Stromal cell of bone marrow (primary cell): ENCODE measurements at places on chromosomes 11 and 22.
A peak's percentile ranks its signal among the peaks of the same experiment; 100 is the strongest.

DNA sequence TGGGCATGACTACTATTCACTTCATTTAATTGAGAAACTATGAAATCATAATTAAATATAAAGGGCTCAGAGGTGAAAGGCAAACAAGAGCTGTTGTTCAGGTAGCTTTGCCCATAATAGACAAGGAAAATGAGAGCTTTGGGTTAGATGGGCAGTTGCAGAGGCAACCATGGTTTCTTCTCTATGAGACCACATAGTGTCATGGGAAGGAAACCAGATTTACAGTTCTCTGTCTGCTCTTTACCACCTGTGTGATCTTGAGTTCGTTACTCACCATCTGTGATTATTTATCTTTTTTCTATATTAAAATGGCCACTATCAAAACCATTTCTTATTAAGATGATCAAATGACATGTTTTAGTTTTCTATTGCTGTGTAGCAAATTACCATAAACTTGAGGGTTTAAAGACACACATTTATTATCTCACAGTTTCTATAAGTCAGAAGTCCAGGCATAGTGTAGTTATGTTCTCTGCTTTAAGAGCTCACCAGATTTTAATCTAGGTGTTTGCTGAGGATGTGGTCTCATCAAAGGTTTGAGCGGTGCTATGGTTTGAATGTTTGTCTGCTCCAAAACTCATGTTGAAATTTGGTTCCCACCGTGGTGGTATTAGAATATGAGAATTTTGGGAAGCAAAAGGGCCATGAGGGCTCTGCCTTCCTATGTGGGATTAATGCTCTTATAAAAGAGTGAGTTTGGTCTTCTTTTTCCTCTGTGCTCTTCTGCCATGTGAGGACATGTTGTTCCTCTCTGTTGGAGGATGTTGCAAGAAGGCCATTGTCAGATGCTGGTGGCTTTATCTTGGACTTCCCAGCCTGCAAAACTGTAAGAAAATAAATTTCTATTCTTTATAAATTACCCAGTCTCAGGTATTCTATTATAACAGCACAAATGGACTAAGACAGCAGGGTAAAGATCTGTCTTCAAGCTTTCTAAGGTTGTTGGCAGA lies 38.2 kb downstream of the OR2AG2 start:
- DNase-seq, result no peak

DNA sequence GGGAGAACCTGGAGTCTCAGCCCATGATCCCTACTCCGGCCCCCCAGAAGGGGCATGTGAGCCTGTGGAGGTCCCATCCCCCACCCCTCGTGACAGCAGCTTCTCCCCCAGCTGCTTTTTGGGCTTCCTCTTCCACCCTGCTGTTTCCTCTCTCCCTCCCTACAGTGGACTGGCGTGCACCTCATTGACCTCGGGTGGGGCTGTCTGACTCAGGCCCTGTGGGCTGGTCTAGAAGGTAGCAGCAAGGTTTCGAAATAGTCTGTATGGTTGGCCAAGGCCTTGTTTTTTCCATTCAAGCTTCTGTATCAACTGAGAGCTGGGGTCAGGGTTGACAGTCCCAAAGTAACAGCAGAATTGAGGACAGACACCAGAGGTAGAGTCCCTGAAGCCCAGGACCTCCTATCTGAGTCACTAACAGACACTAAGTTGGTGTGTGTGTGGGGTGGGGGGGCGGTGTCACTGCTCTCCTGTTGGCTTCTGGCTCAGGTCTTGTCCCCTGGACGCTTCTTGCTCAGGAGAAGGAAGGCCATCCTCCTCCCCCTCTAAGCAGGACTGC lies 7.7 kb downstream of the SLC37A2 start:
- DNase-seq, result peak; percentile 49

DNA sequence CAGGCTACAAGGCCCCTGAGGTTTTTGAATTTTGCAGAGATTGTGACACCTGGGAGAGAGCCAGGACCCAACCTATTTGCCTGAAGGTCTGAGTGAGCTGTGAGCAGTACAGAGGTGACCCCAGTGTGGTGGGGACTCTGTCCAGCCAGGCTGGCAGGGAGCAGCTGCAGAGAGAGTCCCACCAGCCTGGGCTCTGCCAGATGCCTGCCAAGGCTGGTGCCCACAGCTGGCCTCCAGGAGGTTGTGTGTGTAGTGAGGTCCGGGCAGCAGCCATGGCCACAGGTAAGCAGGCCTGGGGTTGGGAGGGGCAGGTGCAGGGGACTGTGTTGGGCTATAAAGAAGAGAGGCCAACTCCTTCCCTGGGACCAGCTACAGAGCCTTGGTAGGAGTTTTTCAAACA lies 144.8 kb downstream of the CRYBB2 start:
- DNase-seq, result no peak

DNA sequence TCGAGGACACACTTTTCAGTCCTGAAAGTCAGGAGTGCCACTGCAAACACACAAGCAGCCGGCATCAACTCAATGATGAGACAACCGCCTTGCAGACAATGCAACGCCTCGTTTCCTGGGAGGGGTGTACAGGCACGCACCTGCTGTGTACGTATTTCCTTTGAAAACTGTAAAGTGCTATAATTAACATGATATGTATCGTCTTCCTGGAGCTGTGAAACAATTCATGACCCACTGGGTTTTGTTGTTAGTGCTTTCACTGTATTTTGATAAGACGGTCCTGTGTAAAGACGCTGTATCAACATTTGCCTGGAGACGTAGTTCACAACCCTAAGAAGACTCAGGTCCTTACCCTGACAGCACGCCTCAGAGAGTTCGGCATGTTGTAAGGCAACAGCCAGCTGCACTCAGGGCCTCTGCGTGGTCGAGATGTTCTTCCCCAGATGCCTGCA lies 105.7 kb upstream of the ANO1 start:
- no peak for DNase-seq

DNA sequence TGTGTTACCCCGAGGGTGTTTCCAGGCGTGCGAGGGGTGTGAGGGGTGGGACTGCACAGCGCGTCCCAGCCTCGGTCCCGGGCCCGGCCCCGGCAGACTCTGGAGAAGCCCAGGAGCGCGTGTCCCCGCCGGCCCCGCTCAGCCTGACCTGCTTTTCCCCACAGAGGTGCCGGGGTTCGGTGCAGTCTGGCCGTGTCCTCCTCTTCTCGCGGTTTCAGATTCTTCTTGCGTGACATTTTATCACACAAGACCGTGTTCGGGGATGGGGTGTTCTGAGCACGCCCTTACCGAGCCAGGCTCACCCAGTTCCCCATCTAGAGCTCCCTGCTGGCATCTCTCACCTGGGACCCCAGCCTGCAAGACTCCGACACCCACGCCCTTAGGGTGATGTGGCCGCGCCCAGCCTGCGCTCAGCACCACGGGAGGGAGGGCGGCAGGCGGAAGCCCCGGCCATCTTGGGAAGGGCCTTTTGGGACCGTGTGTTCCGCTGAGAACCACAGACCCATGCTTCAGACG lies 775.6 kb downstream of the BRD1 start:
- DNase-seq, result no peak

DNA sequence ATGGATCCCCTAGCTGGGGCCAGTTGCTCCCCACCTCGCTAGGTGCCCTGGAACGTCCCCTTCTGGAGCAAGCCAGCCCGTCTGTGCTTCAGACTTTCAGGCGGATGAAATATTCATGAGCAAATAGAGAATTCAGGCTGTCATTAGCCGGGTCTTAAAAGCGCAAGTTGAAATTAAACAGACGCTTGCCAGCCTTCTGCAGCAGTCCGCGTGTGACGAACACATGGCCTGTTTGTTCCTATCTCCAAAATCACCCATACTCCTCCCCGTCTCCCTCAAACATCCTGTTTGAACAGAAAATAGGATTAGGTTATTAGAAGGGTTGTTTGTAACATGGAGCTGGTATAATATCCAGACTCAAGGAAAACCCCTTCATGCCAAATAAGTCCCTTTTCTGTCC lies 38.7 kb downstream of the MYO18B start:
- no peak for DNase-seq

- no peak for DNase-seq
These were observed 8.0 kb upstream of the B3GNT6 start for GRCh38 chr11:77026221-77026620.
